ENCODE measurements at places on chromosomes 7 and 10.

DNA sequence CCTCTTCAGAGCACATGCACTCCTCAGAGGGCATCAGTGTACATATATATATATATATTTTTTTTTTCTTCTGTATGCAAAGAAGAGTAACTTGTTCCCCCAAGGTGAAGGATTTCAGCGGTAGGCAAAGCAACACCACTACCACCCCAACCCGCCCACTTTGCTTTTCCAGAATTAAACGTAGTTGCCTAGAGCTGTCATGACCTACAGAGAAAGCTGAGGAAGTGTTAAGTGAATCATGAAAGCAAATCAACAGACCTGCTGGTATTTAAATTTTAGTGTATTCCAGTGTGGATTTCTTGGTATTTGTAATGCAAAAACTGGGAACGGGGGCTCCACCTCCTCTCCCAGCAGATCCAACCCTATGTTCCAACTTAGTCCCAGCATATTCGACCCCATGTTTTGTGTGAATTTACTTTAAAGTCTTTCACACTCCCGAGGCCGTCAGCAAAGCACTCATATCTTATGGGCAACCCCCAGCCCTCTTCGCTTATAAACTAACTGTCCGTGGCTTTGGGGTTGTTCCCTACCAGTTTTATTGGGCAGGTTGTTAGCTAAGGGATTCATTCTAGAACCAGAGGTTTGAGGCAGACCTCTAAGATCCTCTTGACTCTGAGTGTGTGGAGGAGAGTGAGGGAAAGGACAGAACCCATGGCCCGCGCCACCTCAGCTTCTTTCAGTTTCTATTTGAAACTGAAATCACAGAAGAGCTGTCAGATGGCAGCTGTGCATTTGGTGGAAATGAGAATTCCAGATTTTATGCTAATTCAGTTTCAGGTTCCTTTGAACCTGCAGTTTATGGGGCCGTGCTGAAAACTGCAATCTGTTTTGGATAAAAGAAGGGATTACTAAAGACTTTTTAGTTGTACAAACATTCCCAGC lies 450.2 kb upstream of the GALNT17 start:
- DNase-seq, result no peak

GRCh38 chr10:131868436-131868835 lies 32.4 kb upstream of the PPP2R2D start:
- DNase-seq, result no peak

DNA sequence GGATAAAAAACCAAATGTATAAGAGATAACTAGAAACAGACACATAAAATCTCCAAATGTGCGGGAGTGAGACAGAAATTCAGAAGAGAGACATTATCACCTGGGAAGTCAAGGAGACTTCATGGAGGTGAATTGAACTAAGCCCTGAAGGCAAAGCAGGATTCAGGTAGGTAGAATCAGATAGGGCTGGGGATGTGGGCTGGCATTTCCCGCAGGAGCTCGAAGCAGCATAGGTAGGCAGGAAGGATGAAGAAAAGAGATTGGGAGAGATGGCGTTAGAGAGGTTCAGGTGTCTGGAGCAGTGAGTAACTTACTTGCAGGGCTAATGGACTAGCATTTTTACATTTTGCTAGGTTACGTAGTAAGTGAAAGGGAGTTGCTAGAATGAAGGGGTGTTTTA lies 58.2 kb upstream of the NRP1 start:
- DNase-seq, result no peak

- DNase-seq, result no peak
Observed at GRCh38 chr7:101170617-101171441, 5.5 kb upstream of the VGF start.

DNA sequence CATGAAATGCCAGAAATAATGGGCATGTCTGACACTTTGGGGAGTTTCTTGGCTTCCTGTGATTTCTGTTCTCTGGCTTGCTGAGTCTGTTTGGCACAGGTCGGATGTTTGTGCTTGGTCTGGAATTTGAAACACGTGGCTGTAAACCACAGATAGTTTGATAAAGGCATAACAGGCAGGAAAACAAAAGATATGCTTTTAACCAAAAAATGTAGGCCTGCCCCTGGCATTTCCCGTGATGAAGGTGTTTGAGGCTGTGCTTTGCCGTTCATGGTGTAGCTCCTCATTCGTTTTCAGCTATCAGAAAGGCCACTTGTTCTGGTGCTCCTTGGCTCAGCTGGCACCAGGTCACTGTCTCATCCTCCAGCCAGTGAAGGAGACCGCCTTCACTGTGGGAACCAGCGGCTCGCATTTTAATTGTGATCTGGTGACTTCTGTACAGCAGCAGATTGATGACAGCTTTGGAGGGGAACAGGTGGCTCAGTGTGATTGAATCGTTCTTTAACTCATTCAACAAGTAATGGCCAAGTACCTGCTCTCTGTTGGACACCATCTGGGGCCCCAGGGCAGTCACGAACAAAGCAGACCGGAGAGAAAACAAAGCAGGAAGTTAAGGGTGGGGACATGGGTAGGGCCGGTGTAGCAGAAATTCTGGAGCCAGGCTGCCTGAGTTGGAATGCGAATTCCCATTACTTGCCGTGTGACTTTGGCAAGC lies 111.5 kb downstream of the CCNY start:
- DNase-seq, result no peak

GRCh38 chr7:102434039-102434486 lies 688 bp downstream of the ORAI2 start:
- DNase-seq, result no peak

GRCh38 chr7:47392241-47392759 lies 189.6 kb downstream of the TNS3 start:
- DNase-seq, result no peak

GRCh38 chr10:93088466-93088865 lies 14.8 kb downstream of the CYP26A1 start:
- no peak for DNase-seq

- DNase-seq, result no peak
Observed at GRCh38 chr7:1668396-1669063, 1.5 kb upstream of the ELFN1 start.

GRCh38 chr7:13262929-13263530 lies 575.6 kb downstream of the ARL4A start:
- no peak for DNase-seq

DNA sequence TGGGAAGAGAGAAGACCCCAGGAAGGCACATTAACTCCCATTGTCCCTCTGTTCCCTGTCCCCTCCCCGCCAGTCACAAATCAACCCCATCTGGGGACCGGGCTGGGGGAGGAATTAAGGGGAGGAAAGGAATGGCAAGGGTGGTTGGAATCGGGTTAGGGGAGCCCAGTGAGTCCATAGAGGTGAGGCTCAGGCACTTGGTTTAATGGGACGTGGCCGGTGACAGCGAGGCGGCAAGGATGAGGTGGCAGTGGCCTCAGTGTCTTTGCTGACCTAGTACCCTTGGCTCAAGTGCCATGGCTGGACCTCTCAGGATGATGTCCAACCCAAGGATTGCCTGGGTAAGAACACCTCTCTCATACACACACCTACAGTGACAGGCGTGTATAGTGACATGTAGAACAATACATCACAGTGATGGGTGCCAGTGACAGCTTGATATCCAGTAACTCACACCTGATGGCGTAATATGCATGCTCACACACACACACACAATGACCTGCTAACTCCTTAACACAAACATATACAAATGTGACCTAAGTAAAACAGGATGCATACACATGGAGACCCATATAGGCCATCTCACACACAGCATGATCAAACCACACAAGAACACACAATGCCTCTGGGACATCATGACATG lies 12.3 kb downstream of the KCNIP2 start:
- no peak for DNase-seq

DNA sequence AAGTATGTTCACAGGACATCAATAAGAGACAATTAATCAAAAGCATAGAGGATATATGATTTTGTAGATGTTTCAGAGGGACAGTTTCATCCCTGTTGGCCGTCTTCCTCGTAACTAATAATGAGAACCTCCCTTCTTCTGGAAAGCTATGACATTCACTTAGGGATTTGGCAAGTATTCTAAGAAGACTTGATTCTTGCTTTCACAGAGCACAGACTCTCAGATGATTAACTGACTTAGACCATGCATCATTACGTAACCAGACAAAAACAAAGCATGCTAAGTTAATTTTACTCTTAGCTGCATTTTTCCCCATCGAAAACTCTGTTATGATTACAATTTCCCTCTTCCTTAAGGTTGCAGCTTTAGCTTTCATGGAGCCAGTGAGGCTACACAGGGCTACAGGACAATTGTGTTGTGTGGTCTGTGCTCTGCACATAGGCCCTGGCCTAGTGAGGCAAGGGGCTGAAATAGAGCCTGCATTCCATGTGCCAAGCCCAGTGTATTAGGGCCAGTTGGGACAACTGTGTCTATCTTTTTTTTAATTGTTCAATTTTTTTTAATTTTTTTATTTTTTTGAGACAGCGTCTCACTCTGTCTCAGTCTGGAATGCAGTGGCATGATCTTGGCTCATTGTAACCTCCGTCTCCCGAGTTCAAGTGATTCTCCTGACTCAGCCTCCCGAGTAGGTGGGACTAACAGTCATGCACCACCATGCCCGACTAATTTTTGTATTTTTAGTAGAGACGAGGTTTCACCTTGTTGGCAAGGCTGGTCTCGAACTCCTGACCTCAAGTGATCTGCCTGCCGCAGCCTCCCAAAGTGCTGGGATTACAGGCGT lies 105.3 kb downstream of the PLXDC2 start:
- DNase-seq, result no peak

DNA sequence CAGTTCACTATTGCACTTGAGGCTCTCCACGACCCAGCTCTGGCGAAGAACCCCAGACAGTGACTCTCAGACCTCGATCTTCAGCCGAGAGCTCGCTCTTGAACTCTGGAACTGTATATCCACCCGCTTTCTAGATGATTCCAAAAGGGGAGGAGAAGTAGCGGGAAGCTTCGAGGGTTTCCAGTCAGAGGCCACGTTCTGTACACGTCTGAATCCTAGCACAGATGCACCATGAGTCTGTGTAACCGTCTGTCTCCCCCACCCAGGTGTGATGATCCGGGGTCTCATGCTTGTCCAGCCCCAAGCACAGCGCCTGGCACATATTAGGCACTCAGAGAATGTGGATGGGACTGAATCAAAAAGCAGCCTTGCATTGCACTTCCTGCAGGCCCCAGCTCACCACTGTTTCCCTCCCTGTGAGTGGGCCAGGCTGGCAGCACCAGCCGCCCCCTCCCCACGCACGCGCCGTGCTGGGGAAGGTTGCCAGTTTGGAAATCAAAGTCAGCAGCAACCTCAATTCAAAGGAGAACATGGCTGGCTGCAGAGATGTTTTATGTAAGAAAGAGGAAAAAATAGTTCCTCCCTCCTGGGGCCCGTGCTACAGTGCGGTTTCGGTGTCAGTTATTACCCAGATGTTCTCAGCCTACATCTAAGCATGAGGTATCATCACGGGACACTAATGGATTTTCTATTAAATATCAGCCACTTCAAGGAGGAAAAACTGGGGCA lies 5.7 kb downstream of the GRID2IP start:
- DNase-seq, result no peak

- DNase-seq, result no peak
Observed at GRCh38 chr10:71984809-71985388, 20.7 kb downstream of the CHST3 start.

- peak; percentile 68 for DNase-seq
Observed at GRCh38 chr7:5704534-5704922, 76.9 kb downstream of the RNF216 start.

DNA sequence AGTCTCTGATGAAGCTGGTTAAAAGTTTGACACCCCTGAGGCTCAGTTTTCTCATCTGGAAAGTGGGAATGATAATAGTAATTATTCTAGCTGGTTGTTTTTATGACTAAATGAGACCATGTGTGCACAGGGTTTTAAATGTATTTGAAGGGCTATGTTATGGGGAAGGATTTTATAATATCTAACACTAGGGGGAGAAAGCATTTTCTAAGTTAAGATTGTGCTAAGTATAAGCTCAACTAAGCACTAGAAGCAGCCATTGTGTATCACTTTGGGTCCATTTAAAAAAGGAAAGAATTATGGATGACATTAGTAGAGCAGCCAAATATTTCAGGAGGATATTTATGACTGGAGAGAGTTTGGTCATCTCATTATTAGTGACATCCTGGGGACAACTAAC lies 49.5 kb upstream of the CREB5 start:
- DNase-seq, result no peak

DNA sequence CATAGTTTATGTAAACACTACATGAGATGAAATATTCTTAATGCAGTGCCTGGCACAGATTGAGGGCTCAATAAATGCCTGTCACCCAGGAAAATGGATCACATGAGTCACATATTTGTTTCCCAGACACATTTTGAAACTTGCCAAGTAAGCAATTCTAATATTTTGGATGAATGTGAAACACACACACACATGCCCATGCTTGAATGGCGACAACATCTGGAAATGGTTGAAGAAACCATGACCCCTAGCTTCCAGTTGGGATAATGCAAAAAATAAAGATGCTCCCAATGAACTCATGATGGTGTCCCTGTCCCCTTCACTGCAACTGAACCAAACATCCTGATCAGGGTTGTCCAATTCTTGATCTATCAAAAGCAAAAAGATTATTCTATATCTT lies 797.3 kb downstream of the XPNPEP1 start:
- DNase-seq, result no peak

All from activated gamma-delta T cell treated with Interleukin-2 at 50 U/mL for 16 hours (primary cell).